ENCODE measurements at places on chromosomes 2 and 18.

DNA sequence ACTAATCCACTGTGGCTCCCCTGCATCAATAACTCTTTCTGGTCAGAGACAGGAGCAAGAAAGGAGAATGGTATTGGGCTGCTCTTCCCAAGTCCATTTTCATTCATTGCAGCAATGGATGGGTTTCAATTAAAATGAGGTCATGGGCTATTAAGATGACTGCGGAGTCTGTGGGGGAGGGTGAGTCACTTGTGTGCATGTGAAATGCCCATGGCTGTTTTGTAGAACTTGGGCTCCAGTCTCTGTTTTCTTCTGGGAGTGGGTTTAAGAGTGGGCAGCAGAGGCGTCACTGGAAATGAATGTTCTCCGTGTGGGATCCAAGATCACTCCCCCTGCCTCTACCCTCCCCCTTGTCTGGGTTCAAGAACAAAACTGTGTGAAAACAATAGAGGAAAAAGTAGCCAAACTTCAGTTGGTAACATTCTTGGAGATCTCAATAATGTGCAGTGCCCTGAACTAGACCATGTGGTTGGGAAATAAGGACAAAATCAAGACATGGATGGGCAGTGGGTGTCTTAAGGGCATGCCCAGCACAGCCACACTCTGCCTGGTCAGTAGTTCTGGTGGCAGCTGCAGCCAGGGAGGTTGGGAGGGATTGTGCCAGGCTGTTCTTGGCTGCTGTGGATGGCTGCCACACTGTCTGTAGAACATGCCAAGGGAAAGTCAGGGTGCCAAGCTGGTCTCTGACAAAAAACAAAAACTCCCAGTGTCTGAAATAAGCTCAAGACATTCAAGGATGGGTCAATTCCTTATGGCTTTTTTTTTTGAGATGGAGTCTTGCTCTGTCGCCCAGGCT lies 68.2 kb upstream of the CXCR4 start:
- no peak for DNase-seq

GRCh38 chr18:54939361-54939917 lies 19.8 kb downstream of the CCDC68 start:
- DNase-seq: no peak

DNA sequence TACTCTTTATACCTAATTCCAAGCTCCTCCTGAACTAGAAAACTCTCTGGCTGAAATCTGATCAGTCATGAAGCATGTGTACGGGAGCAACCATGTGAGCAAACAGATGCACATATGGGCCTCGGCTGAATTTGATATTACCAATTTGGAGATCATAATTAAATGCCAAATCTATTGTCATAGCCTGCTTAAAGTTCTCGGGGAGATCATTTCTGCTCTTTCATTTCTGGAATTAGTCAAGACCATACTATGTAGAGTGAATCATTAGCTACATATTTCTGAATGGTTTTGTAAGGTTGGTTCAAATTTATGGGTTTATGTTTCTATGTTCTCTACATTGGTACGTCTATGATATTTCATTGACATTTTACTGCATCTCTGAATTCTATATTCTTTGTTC lies 205.5 kb downstream of the UBE2E3 start:
- DNase-seq: no peak

- no peak for DNase-seq
These were observed 657.9 kb downstream of the NYAP2 start for GRCh38 chr2:226057365-226057764.

DNA sequence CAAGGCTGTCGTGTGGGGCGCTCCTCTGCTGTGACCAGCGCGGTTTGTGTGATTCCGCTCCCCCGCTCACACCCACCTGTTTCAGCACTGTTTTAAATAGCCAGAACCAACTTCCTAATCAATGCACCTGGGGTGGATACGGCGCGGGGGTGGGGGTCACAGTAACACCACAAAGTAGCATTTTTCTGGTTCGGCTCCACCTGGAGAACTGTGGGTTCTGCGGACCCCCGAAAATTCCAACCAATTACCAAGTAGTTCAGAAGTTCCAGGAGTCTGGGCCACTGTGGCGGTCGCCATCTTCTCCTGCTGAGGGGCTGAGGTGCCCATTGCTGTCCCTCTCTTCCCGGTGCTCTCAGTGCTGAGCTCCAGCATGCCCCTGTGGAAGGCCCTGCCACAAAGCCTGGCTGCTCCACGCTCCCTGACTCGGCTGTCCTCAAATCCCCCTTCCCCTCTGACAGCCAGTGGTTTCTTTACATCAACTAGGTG lies 79.4 kb downstream of the GFPT1 start:
- no peak for DNase-seq

GRCh38 chr2:24576617-24577016 lies 85.6 kb downstream of the NCOA1 start:
- no peak for DNase-seq

DNA sequence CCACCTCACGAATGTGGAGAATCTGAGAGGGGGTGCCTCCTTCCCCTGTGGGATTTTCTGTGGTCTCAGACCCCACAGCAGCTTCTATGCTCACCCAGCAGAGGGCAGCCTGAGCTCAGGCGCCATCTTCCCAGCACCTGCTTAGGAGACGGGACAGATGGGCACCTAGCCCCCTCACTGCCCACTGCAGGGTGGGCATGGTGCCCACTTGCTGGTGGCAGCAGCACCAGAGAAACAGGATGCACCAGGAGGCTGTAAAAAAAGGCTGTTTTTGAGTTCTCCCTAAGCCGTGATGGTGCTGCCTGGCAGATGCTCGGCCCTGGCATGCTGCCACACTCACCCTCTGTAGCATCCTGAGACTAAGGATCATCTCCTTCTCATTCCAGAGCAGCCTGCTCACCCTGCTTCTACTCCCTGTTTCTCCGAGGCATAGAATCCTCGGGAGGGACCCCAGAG lies 19.1 kb upstream of the SLC20A1 start:
- DNase-seq: peak; percentile 76

DNA sequence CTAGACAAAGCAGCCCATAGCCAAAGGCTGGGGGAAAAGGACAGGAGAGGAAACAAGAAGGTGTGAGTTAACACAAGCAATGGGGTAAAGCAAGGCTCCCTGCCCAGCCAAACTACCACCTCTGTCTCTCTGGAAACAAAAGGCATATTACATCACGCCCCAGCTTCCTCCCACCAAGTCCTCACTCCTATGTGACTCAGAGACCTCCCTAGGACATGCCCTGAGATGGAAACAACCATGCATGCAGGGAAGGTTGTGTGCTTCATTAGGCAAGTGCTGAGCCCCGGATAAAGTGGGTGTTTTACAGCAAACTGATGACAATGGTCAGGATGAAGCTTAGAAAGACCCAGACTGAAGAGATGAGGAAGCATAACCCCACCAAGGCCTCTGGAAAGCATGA lies 9.0 kb upstream of the ATRAID start:
- DNase-seq: peak; percentile 56

DNA sequence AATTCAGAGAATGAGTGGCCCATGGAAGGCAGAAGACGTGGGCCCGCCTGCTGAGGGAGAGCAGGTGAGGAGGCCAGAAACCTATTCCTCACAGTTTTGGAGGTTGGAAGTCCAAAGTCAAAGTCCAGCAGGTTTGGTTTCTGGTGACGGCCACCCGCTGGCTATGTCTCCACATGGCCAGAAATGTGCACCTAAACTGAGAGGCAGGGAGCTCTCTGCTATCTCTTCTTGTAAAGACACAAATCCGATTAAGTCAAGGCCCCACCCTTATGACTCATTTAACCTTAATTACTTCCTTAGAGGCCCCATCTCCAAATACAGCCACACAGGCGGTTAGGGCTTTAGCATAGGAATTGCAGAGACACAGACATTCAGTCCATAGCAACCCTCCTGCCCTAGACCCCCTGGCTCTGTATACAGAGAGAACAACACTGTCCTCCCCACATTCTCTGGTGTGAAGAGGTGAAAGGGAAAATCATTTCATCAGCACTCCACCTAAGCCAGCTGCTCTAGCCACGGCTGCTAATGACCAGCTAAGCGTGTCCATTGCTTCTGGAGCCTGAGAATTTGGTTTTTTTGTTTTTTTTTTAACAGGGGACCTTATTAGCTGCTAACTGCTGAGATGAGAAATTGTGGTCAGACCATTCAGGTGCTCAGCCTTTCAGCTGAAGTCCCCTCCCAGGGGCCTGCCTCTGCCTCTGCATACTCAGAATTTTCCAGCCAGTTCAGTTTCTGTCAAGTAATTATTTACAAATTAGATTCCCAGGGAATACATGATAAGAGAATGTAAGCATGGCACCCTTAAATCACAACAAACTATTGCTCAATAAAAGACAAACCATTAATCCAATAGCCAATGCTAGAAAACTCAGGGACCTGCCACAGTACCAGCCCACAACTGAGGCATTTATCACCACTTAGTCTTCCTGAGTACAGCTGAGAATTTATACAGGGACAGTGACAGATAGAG lies 368.7 kb upstream of the ID2 start:
- DNase-seq: no peak

DNA sequence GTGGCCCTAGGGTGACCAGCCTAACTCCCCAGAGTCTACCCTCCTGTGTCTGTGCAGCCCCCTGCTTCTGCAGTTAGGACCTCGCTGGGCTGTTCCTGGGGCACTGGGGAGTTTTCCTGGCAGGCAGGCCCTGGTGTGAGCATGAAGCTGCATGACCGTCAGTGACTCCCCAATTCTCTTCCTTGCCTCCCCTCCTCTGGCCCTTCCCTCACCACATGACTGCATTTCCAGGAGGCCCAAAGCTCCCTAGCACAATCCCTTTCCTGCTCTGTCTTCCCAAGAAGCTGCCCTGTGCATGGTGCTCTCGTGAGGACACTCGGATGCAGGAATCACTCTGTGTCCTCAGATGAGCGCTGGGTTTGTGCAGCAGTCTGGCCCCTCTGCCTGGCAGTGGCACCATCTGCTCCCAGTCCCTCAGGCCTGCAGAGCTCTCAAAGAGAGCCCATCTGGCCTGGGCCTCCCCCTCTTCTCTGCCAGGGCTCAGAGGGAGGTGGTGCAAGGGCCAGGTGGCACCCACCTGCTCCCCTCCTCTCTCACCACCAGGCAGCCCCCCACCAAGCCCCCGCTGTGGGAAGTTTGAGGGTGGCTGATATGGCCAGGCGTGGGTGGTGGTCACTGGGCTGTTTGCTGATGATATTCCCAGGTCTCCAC lies 125.6 kb upstream of the HS6ST1 start:
- no peak for DNase-seq

DNA sequence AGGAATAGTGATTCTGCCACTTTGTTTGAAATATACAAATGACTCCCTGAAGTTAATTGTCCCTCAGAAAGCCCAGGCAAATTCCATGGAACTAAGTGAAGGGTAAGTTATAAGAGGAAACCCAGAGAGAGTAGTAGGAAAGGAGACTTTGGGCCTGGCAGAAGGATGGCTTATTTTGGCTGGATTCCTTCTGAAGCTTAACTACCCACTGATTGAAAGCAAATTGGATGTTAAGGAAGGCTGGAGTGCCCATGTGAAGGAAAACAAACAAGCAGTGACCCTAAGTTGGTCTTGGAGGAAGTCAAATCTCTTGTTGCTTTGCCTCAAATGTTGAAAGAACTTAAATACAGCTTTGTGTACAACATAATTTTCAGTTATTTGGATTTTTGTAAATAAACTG lies 1106.4 kb upstream of the ZEB2 start:
- no peak for DNase-seq

- no peak for DNase-seq
These were observed 151.9 kb downstream of the CERS6 start for GRCh38 chr2:168607992-168608391.

DNA sequence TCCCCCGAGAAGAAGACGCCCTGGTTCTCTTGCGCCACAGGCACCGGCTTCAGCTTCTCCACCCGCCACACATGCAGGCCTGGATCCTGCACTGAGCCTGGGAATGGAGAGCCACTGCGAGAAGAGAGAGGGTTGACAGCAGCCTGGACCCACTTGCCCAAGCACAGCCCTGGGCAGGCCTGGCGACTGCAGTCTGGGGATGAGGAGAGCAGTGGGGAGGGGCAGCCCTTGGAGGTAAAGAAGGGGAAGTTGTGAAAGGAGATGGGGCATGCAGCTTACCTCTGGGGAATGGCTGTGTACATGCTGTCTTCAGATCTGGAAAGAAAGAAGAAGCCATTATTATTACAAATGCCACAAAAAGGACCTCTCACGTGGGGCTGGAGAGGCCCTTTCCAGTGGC lies 8.3 kb downstream of the CAPG start:
- DNase-seq: no peak

DNA sequence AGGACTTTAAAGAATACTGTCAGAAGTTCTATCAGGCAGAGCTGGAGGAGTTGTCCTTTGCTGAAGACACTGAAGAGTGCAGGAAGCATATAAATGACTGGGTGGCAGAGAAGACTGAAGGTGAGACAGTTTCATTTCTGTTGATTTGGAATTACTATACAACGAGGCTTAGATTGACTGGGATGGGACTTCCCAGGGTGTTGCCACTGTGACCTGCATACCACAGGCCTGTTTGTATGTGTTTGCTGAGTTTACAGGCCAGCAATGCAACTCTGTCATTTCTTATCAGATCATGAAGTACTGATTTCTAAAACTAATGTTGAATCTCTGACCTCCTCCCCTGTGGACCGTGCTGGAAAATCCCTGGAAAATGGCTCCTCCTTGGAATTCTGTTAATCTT lies 11.8 kb downstream of the SERPINB8 start:
- DNase-seq: no peak

GRCh38 chr18:68086481-68086880 lies 570.0 kb upstream of the DSEL start:
- DNase-seq: no peak

DNA sequence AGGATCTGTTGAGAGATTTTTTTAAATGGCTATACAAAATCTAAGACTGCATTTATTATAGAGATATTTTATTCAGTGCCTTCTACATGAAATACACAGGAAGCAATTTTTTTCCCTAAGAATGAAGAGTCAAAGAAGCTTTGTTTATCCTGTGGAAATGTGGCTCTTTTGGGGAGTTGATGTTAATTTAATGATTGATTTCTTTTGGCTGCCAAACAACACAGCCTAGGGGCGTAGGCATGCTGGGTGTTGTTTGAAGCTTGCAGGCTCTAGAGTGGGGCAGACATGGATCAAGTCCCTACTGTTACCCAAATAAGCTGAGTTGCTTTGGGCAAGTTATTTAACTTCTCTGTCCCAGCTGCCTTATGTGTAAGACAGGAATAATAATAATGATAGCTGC lies 21.1 kb upstream of the PLEK start:
- DNase-seq: no peak

DNA sequence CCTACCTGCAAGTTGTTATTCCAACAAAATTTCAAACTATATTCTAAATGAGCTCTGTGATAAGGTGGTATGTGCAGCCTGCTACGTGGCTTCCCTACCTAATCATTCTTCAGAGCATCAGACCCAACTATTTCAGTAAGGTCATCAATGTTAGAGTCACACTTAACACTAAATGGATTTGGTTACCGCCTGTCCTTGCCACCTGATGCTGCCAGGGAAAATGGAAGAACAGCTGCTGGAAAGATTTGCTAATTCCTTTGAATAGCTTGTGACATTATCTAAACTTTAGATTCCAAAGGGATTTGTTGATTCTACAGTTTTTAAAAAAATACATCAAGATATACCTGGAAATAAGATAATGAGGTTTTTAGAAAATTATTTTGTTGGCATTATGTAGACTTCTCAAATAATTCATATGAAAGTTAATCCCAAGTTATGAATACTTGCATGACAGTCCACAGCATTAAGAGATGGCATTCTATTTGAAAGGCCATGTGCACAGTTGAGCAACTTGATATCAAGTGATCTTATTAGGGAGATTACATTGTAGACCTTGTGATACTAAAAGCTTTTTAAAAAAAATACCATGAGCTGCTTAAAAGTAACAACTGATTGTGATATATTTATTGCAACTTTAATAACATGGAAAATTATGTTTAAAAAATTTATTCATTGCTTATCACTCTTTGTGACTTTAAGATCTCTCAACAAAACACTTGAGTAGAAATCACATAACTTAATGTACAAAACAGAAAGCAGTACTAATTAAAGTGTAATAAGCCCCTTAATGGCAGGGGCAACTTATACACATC lies 98.3 kb upstream of the UGP2 start:
- DNase-seq: no peak

GRCh38 chr18:34929336-34929780 lies 111.9 kb upstream of the MAPRE2 start:
- no peak for DNase-seq
